Dermis blood vessel endothelial cell (primary cell): ENCODE measurements at places on chromosomes 3 and 15. TPM values are rescaled to one million over a fixed set of nuclear protein-coding genes. Genes with fewer than 3 reads are reported as not detected.

ONECUT1 gene
- not detected in 2 replicates for total RNA-seq

NUSAP1 gene
- 39.0 and 113 TPM in 2 replicates for total RNA-seq

OR5H14 gene
- under 0.01 TPM in 1 of 2 replicates, not detected in the other for total RNA-seq

BMF gene
- total RNA-seq, result 9.4 and 18.4 TPM in 2 replicates

MESP2 gene
- 0.28 TPM in 1 of 2 replicates, not detected in the other for total RNA-seq
